ENCODE measurements at places on chromosomes 4 and X.

- peaks cover 36% of the 10 kb centered on the region for H3K4me1 ChIP-seq
- H3K27me3 ChIP-seq = no peaks in the 10 kb centered on the region
- H3K36me3 ChIP-seq = no peaks in the 10 kb centered on the region
- peak; percentile 76 for DNase-seq
- peak overlapping the region; percentile 12 for H3K4me3 ChIP-seq
These were observed 1.6 kb downstream of the LONRF3 start for GRCh38 chrX:118975831-118976598.

GRCh38 chr4:58734030-58734674 lies 1624.0 kb upstream of the IGFBP7 start:
- no peaks in the 10 kb centered on the region for H3K36me3 ChIP-seq
- no peak overlapping the region for H3K4me3 ChIP-seq
- H3K27ac ChIP-seq = no peak overlapping the region
- no peak for DNase-seq
- no peaks in the 10 kb centered on the region for H3K27me3 ChIP-seq

- H3K36me3 ChIP-seq = no peaks in the 10 kb centered on the region
- no peak for DNase-seq
- no peak overlapping the region for H3K27ac ChIP-seq
- H3K4me1 ChIP-seq = peaks cover 13% of the 10 kb centered on the region
- H3K4me3 ChIP-seq = no peak overlapping the region
These were observed 1.4 kb downstream of the PRKG2 start for GRCh38 chr4:81213671-81214070.

DNA sequence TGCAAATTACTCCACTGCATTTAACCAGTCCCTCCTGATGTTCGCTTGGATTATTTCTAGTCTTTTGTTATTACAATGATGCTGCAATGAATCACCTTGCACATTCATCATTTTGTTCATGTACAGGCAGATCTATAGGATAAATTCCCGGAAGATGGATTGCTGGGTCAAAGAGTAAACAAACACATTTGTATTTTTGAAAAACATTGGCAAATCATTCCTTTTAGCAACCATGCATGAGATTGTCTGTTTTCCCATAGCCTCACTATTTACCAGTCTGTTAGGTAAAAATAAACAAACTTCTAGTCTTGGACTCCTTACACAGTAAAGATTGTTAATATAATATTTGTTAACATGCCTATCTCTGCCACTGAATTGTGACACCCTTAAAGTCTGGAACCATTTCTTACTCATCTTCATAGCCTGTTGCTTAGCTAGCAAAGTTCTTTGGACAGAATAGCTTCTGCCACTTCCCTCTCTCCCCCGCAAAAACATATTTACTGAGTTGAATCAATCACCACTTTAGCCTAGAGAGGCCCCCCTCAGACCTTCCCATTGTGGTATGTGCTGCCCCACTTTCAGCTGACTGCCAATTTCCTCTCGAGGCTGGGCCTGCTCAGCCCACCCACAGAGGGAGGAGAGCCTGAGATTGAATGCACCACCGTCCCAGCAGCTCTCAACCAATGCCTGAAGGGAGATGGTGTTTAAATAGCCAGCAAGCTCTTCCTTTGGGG lies 108.4 kb upstream of the ATXN3L start:
- H3K27me3 ChIP-seq = no peaks in the 10 kb centered on the region
- no peak for DNase-seq
- H3K27ac ChIP-seq = no peak overlapping the region
- no peaks in the 10 kb centered on the region for H3K36me3 ChIP-seq
- no peak overlapping the region for H3K4me3 ChIP-seq

GRCh38 chr4:7299010-7299907 lies 106.9 kb downstream of the SORCS2 start:
- no peak for DNase-seq
- no peaks in the 10 kb centered on the region for H3K4me1 ChIP-seq
- no peaks in the 10 kb centered on the region for H3K36me3 ChIP-seq
- H3K27me3 ChIP-seq = no peaks in the 10 kb centered on the region
- H3K27ac ChIP-seq = no peak overlapping the region
- H3K4me3 ChIP-seq = no peak overlapping the region

DNA sequence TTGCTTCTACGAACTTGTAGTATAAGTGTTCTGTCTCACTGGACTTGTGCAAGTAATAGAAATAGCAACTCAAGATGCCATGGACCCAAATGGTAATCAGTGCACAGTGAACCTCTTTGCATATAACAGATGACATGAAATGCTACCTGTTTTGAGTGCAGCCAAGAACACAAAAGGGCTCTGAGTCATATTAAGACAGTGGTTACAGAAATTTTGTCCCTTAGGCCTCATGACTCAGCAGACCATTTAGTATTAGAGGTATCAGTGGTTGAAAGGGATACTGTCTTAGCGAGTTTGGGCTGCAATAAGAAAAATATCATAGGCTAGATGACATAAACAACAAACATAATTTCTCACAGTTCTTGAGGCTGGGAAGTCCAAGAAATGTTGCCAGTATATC lies 502.9 kb upstream of the PCDH10 start:
- no peaks in the 10 kb centered on the region for H3K36me3 ChIP-seq
- no peaks in the 10 kb centered on the region for H3K4me1 ChIP-seq
- no peak overlapping the region for H3K4me3 ChIP-seq
- DNase-seq = no peak

DNA sequence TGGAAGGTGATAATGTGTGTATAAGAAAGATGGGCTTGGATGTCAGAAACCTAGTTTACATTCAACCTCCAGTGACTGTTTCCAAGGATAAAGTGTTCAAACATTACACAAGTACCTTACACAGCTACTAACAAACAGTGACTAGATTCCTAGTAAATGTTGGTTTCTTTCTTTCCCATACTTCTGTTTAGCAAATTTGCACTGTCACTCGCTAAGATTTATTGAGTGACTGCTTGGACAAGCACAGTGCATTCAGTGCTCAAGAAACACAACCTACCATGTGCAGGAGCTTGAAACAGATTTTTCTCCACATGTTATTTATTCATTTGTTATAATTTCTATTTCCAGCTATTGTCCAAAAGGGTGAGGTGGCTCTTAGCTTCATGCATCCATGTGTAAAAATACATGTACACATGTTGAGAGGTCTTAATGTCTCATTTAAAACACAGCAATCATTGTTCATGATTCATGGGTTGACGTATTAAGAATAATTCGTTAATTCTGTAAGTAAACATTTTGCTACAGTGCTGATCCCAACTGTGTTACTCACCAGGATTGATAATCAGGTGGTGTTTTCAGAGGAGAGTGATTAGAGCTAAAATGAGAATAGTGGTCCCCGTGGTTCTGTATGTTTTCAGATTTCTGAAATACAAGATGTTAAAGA lies 153.0 kb downstream of the DCLK2 start:
- no peak for DNase-seq
- no peak overlapping the region for H3K27ac ChIP-seq
- H3K36me3 ChIP-seq = no peaks in the 10 kb centered on the region
- H3K4me1 ChIP-seq = peaks cover 16% of the 10 kb centered on the region

- no peaks in the 10 kb centered on the region for H3K27me3 ChIP-seq
- peaks cover 8% of the 10 kb centered on the region for H3K4me1 ChIP-seq
These were observed 8.2 kb downstream of the ABLIM2 start for GRCh38 chr4:8150152-8151090.

DNA sequence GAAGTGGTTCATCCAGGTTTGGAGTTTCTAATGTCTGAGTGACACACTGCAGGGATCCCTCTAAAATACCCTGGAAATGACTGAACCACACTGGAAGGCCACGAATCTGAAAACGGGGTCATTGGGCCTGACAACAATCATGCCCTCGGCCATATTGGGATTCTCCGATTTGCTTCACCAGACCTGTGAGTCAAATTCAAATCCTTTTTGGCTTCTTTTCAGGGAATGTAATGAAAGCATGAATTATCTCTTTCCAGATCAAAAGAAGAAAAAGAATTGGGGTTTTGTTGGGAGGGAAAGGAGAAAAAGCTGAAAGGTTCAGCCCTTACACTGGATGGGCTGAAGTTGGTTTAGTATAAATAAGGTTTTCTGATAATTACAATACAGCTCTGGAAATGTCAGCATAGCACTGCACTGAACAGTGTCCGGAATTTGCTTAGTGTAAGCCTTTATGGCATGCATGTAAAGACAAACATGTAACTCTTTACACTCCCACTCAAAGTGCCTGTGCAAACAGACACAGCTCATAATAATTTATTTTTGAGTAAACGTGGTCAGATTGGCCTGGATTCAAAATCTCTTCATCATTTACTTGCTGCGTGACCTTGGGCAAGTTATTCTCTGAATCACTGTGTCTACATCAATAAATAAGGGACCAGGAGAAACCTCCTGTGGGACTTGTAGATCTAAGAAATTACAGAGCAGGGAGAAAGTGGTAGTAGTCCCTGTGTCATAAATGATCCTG lies 21.4 kb downstream of the CT47C1 start:
- DNase-seq = no peak
- no peak overlapping the region for H3K27ac ChIP-seq
- H3K4me3 ChIP-seq = no peak overlapping the region
- no peaks in the 10 kb centered on the region for H3K36me3 ChIP-seq

GRCh38 chr4:186347743-186348142 lies 81.8 kb downstream of the F11 start:
- no peaks in the 10 kb centered on the region for H3K36me3 ChIP-seq
- H3K4me1 ChIP-seq = peaks cover 33% of the 10 kb centered on the region
- DNase-seq = peak; percentile 64
- H3K27me3 ChIP-seq = no peaks in the 10 kb centered on the region
- peak overlapping the region; percentile 88 for H3K27ac ChIP-seq
- no peak overlapping the region for H3K4me3 ChIP-seq

DNA sequence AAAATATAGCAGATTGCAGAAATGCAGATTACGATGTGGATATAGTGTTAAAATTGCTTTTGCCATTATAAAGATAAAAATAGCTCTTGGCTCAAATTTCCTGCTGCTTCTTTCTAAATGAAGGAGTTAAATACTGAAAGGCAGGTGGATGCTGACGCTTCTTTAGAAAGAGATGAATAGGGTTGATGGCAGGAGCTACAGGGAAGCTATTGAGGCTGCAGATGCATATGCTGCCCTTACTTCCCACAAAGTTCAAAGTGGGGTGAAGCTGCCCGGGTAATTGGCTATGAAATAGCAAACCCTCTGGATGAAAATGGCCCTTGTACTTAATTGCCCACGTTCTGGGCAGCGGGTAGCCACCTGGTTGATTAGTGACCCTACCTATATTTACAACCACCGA lies 379.5 kb downstream of the ZIC3 start:
- no peaks in the 10 kb centered on the region for H3K27me3 ChIP-seq
- no peak overlapping the region for H3K27ac ChIP-seq
- no peaks in the 10 kb centered on the region for H3K36me3 ChIP-seq
- H3K4me1 ChIP-seq = no peaks in the 10 kb centered on the region

GRCh38 chr4:108465886-108466500 lies 154.4 kb upstream of the RPL34 start:
- H3K27ac ChIP-seq = no peak overlapping the region
- H3K27me3 ChIP-seq = no peaks in the 10 kb centered on the region
- no peak for DNase-seq
- H3K36me3 ChIP-seq = no peaks in the 10 kb centered on the region
- H3K4me1 ChIP-seq = no peaks in the 10 kb centered on the region
- H3K4me3 ChIP-seq = no peak overlapping the region

GRCh38 chr4:3707423-3708102 lies 58.6 kb upstream of the ADRA2C start:
- no peak overlapping the region for H3K27ac ChIP-seq

DNA sequence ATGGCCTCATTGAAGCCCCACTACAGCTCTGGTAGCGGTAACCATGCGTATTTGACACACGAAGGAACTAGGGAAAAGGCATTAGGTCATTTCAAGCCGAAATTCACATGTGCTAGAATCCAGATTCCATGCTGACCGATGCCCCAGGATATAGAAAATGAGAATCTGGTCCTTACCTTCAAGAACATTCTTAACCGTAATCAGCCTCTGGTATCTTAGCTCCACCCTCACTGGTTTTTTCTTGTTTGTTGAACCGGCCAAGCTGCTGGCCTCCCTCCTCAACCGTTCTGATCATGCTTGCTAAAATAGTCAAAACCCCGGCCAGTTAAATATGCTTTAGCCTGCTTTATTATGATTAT lies 876 bp downstream of the HPRT1 start:
- no peak for DNase-seq
- no peaks in the 10 kb centered on the region for H3K36me3 ChIP-seq
- no peaks in the 10 kb centered on the region for H3K27me3 ChIP-seq
- peak overlapping the region; percentile 88 for H3K27ac ChIP-seq

GRCh38 chr4:86443495-86443894 lies 83.6 kb upstream of the MAPK10 start:
- DNase-seq = no peak
- H3K4me1 ChIP-seq = no peaks in the 10 kb centered on the region
- H3K27ac ChIP-seq = no peak overlapping the region
- H3K4me3 ChIP-seq = no peak overlapping the region
- no peaks in the 10 kb centered on the region for H3K36me3 ChIP-seq

- H3K4me3 ChIP-seq = no peak overlapping the region
- no peaks in the 10 kb centered on the region for H3K4me1 ChIP-seq
- no peaks in the 10 kb centered on the region for H3K27me3 ChIP-seq
- DNase-seq = no peak
- H3K27ac ChIP-seq = no peak overlapping the region
These were observed 142.7 kb downstream of the RPA4 start for GRCh38 chrX:97026406-97026805.

- H3K4me1 ChIP-seq = no peaks in the 10 kb centered on the region
- H3K27me3 ChIP-seq = no peaks in the 10 kb centered on the region
- no peaks in the 10 kb centered on the region for H3K36me3 ChIP-seq
- no peak for DNase-seq
- no peak overlapping the region for H3K27ac ChIP-seq
These were observed 33.0 kb downstream of the SULT1B1 start for GRCh38 chr4:69727426-69727825.

DNA sequence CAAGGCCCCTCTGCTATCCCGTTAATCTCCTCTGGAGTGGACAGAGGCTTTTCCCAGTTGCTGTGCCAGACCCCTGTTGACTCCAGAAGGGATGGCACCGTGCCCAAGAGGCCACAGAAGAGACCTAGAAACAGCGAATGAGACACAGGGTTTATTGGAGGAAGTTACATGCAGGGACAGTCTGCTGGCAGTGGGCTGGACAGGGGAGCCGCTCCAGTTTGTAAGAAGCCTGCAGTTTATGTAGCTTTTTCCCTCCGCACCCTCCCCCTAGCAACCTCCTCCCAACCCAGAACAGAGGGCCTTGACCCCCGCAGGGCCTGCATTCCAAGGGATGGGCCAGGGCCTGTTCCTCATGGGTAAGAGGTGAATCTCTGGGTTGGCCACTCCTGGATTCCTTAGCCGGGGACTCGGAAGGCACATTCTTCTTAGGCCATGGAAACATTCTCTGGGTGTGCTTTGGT lies 216.8 kb upstream of the PSAPL1 start:
- no peak overlapping the region for H3K4me3 ChIP-seq
- no peak overlapping the region for H3K27ac ChIP-seq
- no peaks in the 10 kb centered on the region for H3K4me1 ChIP-seq
- no peaks in the 10 kb centered on the region for H3K27me3 ChIP-seq
- DNase-seq = no peak
- no peaks in the 10 kb centered on the region for H3K36me3 ChIP-seq

DNA sequence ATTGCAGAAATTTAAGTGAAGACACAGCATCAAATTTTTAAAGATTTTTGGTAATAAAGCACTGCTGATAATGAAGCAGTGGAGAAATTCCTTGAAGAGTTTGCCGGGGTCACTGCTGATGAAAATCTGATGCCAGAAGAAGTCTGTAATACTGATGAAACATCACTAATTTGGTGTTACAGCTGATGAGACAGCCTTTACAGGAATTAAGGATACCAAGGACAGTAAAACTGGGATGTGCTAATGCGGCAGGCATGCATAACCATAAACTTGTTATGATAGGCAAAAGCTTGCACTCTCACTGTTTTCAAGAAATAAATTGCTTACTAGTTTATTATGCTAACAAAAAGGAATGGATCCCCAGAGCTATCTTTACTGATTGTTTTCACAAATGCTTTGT lies 52.9 kb upstream of the VEGFC start:
- H3K4me3 ChIP-seq = no peak overlapping the region
- no peaks in the 10 kb centered on the region for H3K4me1 ChIP-seq
- H3K27ac ChIP-seq = no peak overlapping the region
- no peaks in the 10 kb centered on the region for H3K36me3 ChIP-seq
